ENCODE measurements at places on chromosomes 3 and 15. TPM values are rescaled to one million over a fixed set of nuclear protein-coding genes. Genes with fewer than 3 reads are reported as not detected.

Gene TAGLN3
- polyA plus RNA-seq, result 0.38 TPM

DNA sequence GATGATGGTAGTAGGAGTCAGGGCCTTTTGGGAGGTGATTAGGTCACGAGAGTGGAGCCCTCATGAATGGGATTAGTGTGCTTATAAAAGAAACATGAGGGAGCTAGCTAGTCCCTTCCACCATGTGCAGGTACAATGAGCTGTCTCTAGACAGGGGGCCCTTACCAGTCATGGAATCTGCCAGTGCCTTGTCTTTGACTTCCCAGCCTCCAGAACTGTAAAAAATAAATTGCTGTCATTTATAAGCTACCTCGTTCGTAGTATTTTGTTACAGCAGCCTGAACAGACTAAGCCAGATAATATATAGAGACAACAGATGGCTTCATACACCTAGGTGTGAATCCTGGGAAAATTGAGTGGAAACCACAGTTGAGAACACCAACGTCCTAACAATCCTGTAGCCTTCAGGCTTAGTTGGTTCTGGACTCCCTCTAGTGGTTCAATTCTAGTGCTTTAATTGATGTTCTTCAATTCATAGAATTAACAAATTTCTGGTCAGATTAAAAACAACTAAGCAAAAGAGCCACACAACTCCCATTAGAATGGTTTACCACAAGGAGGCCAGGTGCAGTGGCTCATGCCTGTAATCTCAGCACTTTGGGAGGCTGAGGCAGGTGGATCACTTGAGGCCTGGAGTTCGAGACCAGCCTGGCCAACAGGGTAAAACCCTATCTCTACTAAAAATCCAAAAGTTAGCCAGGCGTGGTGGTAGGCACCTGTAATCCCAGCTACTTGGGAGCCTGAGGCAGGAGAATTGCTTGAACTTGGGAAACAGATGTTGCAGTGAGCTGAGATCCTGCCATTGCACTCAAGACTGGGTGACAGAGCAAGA is 21.3 kb upstream of the GATM start:
- no peak for DNase-seq

DNA sequence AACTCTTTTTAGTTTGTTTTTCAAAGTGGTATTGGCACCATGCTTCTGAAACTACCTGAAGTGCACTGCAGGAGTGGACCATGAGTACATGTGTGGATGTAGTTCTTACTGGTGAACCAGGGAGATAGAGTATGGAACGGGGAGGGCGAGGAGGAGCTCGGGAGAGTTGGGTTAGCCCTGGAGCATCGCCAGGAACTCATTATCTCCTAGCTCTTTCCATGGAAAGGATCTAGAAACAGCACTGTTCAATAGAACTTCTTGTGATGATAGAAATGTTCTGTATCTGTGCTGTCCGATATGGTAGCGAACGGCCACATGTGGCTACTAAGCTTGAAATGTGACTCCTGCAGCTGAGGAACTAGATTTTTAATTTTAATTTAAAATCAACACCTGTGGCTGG is 47.3 kb downstream of the VGLL4 start:
- DNase-seq, result no peak

Gene RBSN
- 17.5 TPM for polyA plus RNA-seq

DNA sequence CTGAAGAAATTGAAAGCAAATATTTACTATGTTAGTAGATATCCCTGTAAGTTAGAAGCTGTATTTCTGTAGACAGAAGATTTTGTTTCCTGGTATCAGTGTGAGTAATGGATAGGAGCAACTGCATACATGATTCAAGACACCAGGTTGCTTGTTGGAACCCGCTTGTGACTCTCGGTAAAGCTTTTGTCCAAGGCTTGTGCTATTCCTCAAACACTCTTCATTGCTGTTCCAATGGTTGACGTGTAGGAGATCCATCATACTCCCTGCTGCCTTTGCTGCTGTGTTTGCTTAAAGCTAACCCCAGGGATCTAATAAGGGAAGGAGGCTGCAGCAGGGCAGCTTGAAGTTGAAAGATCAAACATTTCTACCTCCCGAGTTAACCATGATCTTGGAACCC is 160.1 kb downstream of the RSRC1 start:
- no peak for DNase-seq

Gene PIGZ
- polyA plus RNA-seq, result 3.4 TPM

- no peak for DNase-seq
Observed at GRCh38 chr3:16369885-16370284, 104.9 kb downstream of the OXNAD1 start.

GRCh38 chr3:142445816-142446254 is 2.0 kb downstream of the XRN1 start:
- DNase-seq, result no peak

Gene TGM4
- not detected for polyA plus RNA-seq

Gene TMEM158
- 0.40 TPM for polyA plus RNA-seq

GRCh38 chr3:128270559-128271492 is 117.5 kb downstream of the EEFSEC start:
- no peak for DNase-seq

GRCh38 chr15:69398491-69398891 is 15.7 kb upstream of the KIF23 start:
- DNase-seq, result no peak

Measured in heart left ventricle (tissue), 16 donors.